Hematopoietic multipotent progenitor cell treated with erythropoietin and hydrocortisone succinate and interleukin-3 and kit ligand, for 8 days (in vitro differentiated cells): ENCODE measurements at places on chromosomes 16 and 17.

- DNase-seq, result peak; percentile 77
These were observed 131.0 kb downstream of the PRKCB start for GRCh38 chr16:23966597-23967394.

- DNase-seq, result no peak
These were observed 13.2 kb downstream of the HIC1 start for GRCh38 chr17:2068031-2068518.

DNA sequence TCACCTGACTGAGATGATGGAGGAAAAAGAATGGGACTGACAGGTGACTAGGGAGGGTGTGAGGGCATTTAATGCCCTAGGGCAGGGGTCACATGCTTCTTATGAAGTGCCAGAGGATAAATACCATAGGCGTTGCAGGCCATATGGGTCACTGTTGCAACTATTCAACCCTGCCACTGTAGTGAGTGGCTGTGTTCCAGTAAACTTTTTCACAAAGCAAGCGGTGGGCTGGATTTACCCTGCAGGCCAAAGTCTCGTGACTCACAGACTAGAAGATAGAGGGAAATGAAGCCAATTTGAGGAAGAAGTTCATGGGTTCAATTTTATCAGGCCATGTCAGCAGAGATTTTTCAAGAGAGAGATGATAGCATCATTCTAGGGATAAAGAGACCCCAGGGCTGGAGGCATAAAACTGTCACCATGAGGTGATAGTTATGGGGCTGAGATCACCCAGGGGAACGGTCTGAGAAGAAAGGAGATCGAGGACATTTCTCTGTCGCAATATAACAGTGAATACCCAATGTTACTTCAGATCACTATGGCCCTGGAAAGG, 8.6 kb downstream of the ARHGAP17 start:
- no peak for DNase-seq

DNA sequence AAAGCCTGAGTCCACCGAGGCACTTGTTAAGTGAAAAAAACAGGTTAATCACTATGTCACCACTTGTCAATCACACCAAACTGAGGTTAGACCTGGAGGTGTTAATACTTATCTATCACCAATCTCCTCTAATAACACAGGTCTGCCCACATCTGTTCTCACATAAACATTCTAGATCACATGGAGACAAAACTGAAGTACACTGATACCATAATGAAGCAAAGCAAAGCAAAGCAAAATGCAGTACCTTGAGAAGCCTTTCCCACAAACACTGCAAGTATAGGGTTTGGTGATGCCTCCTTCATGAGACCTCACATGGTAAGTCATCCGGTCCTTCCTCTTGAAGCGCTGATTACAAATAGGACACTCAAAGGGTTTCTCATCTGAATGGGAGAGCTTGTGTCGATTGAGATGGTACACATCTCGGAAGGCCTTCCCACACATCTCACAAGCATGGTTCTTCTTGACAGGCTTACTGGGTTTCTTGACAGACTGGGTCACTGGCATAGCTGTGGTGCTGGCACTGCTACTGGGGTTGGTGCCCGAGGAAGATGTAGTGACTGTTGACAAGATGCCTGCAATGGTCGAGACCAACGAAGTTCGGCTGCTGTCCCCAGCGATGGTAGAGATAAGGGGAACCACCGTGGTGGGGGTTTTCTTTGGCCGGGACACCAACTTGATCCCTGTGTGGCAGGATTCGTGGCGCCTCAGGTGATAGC, 5.4 kb downstream of the VEZF1 start:
- DNase-seq, result no peak

DNA sequence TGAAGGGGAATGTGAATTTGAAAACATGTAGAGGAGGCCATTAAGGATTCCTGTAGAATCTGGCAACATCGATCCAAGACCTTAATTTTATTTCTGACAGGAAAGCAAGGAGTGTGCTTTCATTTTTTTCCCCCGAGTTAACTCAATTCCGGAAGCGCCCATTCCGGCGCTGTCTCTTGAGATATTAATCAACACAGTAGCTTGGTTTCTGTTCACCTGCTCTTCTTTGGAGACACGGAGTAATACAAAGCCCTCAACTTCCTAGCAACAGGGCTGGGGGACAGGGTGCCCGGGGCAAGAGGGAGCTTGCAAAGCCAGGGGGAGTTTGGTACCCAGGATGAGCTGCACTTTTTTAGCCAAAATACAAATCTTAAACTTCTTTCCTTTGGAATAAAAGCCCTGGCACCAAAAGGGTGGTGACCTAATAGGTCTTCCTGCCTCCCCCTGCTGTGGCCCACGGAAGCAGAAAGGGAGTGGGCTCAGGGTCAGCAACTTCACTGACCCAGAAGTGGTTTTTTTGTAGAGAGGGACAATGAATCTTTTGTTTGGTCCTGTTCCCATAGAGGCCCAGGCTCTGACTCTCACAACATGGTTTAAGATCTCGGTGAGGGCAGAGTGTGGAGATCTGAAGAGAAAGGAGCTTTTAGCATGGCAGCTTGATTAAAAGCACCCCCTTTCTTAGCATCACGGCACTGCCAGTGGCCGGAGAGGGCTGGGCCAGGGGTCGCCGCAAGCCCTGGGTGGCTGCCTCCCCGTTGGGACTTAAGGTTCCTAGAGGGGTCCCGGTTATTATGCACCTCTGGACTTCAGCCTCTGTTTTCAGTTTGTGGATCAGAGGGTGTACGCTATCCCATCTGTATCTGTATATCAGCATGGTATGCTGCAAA, 207.3 kb downstream of the CCDC182 start:
- DNase-seq, result peak; percentile 31

- DNase-seq, result no peak
These were observed 2.9 kb upstream of the CD7 start for GRCh38 chr17:82320140-82320840.

GRCh38 chr17:67212714-67213417, 32.1 kb downstream of the HELZ start:
- DNase-seq, result peak; percentile 90

DNA sequence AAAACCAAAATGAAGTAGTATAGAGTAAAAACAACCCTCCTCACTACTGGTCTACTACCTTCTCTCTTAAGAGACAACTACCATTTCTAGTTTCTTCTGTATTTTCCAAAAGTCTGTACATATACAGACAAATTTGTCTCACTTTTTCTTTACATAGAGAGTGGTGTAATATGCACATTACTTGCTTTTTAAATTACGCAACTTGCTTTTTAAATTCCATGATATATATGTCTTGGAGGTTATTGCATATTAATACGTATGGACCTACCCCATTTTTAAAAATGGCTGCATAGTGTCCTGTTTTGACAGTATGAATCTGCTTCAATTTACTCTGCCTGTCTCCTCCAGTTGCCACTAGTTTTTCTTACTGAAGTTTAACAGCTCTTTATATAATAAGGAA, 42.5 kb upstream of the AQP8 start:
- no peak for DNase-seq

- DNase-seq, result no peak
These were observed 65.7 kb downstream of the PARN start for GRCh38 chr16:14564323-14564722.

GRCh38 chr17:20991276-20992037, 51.4 kb downstream of the USP22 start:
- DNase-seq, result no peak

DNA sequence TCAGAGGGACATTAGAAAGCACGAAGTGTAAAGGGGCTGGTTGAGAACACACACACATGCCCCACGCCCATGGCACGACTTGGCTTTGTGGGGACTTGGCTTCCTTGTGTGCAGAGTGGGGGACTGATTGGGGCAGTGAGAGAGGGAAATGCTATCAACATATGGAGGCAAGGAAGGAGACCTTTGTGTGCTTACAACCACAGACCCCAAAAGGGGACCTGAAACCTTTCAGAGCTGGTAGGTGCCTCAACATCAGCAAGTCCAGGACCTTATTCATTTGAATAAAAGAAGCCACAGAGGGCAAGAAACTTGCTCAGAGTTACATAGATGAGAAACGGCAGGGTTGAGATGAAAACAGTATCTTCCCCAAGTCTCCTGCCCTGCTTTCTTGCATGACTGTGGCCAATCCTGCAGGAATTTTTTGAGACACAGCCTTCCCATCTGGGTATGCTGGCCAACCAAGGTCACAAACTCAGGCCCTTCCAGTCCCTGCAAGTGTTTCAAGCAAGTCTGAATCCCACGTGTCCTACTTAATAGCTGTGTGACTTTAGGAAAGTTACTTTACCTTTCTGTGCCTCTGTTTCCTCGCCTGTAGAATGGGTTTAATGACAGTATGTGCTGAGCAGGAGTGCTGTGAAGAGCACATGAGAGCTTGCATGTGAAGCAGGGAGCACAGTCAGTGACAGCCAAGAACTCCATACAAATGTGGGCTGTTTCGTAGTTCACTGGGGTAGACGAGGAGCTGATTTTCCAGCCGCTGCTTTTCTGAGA, 26.2 kb downstream of the C16orf78 start:
- DNase-seq, result no peak

DNA sequence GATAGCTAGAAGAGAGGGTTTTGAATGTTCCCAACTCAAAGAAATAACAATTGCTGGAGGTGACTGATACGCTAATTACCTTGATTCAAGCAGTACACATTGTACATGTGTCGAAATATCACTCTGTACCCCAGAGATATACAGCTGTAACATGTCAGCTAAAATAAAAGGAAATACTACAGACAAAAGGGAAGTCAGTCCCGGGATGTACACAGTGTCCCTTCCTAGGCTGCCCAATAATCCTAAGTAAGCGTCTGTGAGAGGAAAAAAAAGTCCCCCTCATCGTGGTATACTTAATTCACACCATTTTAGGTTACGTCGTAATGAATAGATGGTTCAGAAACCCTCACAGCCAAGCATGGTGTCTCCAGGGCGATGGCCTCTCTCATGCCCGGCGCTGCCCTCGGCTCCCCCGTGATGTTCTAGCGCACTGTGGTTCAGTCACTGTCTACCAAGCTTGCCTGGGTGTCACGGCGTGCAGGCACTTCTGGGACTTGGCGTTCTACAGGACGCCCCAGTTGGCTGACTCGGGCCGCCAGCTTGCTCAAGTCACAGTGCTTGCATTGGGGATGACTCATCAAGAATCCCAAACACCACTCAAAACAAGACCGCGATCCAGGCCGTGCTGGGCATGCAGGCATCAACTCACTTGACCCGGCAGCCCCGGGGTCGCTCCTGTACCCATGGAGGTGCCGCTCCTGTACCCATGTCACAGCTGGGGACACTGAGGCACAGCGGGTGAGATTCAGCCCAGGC, 27.6 kb downstream of the CCDC40 start:
- DNase-seq, result no peak

DNA sequence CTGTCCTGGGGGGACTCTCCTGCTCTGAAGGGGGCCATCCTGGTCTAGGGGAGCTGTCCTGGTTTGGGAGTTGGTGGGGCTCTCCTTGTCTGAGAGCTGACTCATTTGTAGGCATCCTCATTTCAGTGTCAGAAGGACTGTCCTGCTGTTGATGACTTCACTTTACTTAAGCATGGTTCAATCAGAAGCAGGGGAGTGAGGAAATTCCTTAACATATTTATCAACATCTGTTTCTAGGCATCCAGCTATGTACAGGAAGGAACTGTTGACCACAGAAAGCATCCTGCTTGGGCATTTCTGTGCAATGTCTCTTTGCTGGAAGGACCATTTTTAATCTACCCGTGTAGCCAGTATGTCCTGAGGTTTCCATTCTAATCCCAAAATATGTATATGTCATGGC, 502.7 kb upstream of the HSBP1 start:
- no peak for DNase-seq

DNA sequence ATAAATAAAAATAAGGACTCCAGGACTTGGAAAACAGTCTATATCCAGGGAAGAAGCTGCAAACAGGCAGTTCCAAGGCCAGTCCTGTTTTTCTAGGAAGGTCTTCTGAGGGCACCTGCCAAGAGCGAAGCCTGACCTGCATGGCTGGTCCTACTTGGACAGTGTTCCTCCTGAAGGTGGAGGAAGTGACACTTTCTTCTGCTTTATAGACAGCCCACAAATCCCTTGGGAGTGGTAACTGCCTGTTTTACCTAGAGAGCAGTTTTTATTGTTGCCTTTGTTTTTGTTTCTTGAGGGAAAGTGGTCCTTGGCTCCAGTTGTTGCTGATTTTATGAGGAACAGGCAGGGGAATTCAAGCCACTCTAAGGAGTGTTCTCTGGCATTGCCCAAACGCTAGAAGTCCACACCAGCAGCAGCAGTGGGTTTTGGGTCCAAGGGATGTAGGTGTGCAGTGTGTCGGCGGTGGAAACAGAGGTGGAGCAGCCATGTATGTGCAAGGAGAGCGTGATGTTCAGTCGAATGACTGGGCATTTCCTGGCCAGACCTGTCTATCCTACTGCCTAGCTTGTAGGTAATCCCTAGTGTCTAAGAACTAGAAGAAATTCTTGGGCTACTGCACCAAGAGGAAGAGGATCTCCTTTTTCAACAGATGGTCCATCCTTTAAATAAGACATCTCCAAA, 35.3 kb downstream of the LDHD start:
- no peak for DNase-seq

DNA sequence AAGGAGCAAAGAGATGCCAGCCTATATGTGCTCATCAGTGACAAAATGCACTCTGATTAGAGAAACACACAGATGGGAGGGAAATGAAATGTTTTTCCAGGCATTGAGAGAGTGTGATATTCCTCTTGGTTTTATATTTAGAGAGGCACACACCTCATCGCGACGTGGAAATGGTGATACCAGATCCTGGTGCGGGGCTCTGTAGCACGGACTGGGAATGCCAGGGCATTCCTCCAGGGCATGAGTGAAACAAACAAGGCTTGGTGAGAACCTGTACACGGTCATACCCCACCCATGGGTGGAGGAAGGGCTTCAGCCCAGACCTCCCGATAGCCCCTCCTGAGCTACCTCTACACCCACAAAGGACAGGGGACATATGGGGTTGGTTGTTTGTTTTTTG, 280.2 kb downstream of the C16orf95 start:
- no peak for DNase-seq

DNA sequence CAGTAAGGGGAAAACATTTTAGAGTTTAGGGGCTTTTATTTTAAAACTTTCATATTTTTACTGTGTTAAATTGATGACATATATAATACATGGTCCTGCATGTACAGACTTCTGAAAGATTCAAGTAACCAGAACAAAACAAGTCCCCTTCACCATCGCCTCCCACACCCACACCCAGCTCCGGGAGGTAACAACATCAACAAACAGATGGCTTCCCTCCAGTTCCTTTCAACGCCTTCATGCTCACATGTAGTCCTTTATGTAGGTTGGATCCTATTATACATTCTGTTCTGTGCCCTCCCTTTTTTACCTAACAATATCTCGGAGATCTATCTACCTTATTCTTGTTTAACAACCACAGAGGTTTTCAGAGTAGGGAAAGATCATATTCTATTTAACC, 30.5 kb downstream of the GINS3 start:
- DNase-seq, result no peak

- no peak for DNase-seq
These were observed 693.4 kb downstream of the TOX3 start for GRCh38 chr16:51853586-51853985.

DNA sequence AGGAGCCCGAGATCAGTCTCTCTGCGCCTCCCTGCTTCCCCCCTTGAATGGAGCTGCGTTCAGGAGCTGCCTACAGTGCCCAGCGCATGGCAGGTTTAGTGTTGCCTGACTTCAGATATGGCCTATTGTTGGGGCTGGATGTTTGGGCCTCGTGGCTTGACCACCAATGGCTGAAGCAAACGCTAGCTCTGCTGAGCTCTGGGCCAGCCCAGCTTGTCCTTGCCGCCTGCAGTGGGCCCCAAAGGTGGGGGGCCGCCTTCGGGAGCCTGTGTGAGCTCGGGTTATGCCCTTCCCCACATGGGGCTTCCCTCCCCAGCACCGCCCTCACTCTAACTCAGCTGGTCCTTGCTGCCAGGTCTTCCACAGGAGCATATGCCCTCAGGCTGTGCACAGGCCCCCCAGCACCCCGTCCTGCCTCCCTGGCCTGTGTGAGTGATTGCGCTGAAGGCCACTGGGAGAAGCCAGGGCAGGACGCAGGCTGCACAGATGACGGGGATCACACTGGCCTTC, 2.0 kb upstream of the METTL26 start:
- DNase-seq, result no peak
